ENCODE measurements at places on chromosomes 12 and 14.
A peak's percentile ranks its signal among the peaks of the same experiment; 100 is the strongest.

DNA sequence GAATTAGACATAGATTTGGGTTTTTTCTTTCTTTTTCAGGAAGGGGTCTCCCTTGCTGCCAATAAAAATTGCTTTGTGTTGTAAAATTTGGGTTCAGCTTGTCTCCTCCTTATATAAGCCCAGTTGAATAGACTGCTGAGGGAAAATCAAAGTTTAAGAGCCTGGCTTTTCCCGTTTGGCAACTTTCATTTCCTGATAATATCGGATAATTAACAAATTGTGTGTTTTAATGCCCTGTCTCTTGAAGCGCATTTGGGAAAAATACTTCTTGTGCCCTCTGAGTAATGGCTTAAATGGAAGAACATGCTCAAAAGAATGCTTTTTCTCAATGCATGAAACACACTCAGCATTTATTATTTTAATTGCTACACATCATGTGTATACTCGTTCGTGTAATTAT is 198.0 kb upstream of the DCN start:
- DNase-seq: no peak

- no peak for DNase-seq
Measured at GRCh38 chr12:101474711-101475386, at the start of gene SPIC. TSS of gene SPIC (plus strand) at chr12:101475336. CDS start at chr12:101476905, 1,569 bp downstream.

DNA sequence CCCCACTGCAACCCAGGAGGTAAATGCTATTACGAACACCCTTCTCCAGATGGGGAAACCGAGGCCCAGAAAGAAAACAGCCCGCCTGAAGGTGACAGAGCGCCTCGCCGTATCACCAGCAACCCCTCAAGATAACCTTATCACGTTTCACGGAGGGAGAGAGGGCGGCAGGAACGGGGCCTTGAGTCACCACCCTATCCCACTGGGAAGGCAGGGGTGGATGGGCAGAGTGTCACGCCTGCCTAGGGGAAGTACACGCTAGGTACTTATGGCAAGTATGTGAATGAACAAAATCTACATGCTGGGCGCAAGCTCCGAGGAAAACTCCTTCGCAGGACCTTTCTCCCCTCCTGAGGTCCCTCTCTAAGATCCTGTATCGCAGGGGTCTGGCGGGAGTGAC is 17.8 kb downstream of the NCOR2 start:
- no peak for DNase-seq

GRCh38 chr12:51025836-51026638 is at the start of gene SLC11A2:
TSS of gene SLC11A2 (minus strand) at chr12:51026384. CDS start at chr12:51010728, 15,656 bp downstream.
- peak; percentile 94 for DNase-seq

DNA sequence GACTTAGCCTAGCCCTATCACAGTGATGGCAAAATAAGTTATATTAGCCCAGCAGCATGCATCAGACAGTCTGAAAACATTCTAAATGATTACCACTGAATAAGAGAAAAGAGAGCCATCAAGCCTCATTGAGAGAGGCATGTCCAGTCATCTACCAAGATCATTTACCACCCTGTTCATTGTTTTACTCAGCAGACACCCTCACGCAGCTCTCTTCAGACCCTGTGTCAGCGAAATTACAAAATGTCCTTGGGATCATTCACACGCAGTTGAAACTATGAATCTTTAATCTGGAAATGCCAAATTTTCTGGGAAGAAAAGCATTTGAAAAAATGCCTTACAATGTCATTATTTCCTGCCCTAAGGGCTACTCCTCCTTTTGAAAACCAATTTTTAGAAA is 89.5 kb downstream of the PTPRO start:
- DNase-seq: no peak

GRCh38 chr14:59829469-59830337 is 40.9 kb downstream of the RTN1 start:
- DNase-seq: no peak

DNA sequence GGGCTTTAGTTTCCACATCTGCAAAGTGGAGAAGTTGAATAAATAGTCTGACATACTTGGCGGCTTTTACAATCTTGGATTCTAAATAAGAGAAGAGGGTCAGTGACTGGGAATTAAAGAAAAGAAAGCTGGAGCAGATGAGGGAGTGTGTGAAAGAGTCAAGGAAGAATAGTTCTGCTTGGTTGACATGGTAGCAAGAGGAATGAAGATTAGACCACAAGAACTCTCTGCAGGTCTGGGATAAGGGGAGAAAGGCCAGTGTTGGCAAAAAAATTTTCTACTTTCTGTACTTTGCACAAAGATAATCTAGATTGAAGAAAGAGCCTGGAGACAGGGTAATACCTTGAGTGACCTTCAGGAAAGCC is 5.9 kb downstream of the ITGB7 start:
- DNase-seq: no peak

GRCh38 chr12:40942326-40942725 is 245.8 kb upstream of the PDZRN4 start:
- peak; percentile 3 for DNase-seq

DNA sequence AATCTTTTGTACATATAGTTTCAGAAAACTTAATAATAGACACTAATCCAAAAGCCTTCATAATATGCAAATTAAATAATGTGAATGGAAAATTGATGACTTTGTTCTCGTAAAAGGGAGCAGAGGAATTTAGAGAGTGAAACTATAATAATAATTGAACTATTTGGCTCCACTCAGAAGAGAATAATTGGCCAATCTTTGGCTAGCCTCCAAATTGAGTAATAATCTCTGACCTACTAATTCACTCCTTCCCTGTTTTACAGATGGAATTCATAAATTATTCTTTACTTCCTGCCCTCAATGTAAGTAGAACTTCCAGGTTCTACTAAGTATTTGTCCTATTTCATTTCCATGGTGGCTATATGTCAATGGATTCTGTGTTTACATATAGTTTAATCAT is 15.8 kb downstream of the TRIM9 start:
- no peak for DNase-seq

DNA sequence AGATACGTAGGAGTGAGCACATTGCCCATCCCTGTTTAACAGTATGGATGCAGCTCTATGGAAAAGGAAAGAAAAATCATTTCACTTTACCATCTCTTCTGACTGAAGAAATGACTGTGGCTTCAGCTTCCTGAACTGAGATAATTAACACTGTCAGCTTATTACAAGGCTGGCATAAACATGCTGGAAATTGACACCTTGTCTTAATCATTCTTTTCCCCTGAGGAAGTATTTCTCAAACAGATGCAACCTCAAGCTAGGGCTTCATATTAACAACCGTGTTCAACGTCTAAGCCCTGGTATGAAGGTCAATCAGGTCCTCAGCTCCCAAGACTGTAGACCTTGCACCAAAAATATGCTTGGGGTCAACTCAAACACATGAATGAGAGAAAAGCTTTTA is 25.0 kb downstream of the RERG start:
- no peak for DNase-seq

GRCh38 chr14:25042362-25043299 is 7.3 kb downstream of the STXBP6 start:
- peak; percentile 51 for DNase-seq

- no peak for DNase-seq
Measured at GRCh38 chr14:29236401-29236800, 469.8 kb downstream of the FOXG1 start.
